Liver (tissue), 10 donors: ENCODE measurements at places on chromosomes 2 and 18.

DNA sequence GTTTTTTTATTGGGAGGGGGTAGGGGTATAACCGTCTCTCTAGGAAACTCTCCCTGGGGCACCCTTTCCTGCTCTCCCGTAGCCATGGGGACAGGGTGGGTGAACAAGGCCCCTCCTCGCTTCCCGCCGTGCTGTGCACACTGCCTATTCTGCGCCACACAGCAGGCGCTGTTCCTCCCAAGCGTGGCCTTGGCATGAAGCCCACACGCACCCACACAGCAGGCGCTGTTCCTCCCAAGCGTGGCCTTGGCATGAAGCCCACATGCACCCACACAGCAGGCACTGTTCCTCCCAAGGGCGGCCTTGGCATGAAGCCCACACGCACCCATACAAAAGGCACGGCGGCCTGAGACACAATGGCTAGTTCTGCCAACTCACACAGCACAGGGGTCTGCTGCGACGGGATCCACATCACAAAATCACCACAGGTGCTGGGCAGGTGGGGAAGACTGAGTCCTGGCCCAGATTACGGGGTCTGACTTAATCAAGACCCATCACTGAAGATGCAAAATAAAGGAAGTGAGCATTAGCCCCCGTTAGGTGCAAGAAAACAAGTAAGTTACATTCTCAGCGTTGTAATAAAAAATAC is 46.6 kb upstream of the TPO start:
- DNase-seq = no peak

- no peak for DNase-seq
Measured at GRCh38 chr2:170886386-170886785, 42.7 kb upstream of the GORASP2 start.

GRCh38 chr2:200319548-200320337 is 13.2 kb downstream of the SPATS2L start:
- DNase-seq = no peak

- DNase-seq = peak; percentile 65
Measured at GRCh38 chr2:241636182-241637017, 558 bp downstream of the THAP4 start.

- DNase-seq = no peak
Measured at GRCh38 chr2:216918088-216918680, 58.3 kb upstream of the TNP1 start.
